Fibroblast of the aortic adventitia (primary cell): ENCODE measurements at places on chromosomes 12 and 14.

GRCh38 chr12:56029666-56030293, 8.9 kb downstream of the IKZF4 start:
- DNase-seq, result peak; percentile 83

- DNase-seq, result no peak
Observed at GRCh38 chr12:125114365-125115141, 49.3 kb downstream of the AACS start.

- peak; percentile 55 for DNase-seq
Observed at GRCh38 chr14:35414365-35414764, 9.8 kb upstream of the NFKBIA start.

- DNase-seq, result no peak
Observed at GRCh38 chr12:67921286-67921685, 68.0 kb upstream of the IFNG-AS1 start.

DNA sequence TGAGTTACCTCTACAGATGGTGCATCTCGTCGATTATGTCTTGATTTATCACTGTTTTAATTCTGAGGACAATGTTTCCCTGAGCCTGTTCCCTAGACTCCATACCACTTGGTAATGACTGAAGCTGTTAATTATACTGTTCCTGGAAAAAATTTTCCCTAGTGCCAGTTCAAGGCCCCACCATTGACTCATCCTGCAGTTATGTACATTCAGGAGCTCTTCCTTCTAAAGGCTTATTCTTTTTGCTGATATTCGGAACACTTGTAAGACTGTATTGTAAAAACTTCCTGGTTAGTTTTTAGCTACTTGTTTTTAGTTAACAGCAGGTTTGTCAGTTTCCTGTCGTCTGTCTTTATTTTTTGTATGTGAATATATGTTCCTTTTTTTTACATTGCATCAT, 30.4 kb upstream of the PPP2R5E start:
- DNase-seq, result no peak

DNA sequence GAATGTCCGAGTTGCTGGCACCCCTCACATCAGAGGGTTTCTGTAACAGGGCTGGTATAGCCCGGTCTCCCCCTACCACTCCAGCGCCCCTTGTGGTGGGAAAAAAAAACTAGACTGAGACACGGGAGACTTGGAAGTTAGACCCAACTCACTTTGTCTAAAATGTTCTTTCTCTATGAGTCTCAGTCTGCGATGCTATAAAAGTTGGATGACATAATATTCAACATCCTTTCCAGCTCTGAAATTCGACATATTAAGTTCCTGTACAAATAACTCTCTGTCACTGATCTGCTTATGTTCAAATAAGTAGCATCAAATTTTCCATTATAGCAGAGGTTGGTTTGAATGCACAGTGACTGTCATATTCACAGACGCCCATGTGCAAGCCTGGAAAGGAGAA, 25.7 kb upstream of the TC2N start:
- no peak for DNase-seq

DNA sequence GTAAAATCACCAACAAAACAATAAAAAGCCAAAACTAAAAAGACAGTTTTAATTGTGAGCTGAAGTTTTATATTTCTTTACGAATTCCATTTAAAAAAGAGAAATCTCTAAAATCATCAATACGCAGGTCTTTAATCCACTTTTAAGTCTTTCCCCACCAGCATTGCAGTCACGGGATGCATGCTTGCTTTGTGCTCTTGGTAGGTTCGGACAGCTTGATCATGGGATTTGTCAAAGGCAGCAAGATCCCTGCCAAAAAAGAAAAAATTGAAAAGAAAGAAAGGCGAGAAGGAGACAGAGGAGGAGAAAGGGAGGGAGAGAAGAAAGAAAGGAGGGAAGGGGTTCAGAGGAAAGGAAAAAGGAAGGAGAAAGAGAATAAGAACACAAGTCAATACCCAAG, 4.7 kb upstream of the HAL start:
- DNase-seq, result no peak

DNA sequence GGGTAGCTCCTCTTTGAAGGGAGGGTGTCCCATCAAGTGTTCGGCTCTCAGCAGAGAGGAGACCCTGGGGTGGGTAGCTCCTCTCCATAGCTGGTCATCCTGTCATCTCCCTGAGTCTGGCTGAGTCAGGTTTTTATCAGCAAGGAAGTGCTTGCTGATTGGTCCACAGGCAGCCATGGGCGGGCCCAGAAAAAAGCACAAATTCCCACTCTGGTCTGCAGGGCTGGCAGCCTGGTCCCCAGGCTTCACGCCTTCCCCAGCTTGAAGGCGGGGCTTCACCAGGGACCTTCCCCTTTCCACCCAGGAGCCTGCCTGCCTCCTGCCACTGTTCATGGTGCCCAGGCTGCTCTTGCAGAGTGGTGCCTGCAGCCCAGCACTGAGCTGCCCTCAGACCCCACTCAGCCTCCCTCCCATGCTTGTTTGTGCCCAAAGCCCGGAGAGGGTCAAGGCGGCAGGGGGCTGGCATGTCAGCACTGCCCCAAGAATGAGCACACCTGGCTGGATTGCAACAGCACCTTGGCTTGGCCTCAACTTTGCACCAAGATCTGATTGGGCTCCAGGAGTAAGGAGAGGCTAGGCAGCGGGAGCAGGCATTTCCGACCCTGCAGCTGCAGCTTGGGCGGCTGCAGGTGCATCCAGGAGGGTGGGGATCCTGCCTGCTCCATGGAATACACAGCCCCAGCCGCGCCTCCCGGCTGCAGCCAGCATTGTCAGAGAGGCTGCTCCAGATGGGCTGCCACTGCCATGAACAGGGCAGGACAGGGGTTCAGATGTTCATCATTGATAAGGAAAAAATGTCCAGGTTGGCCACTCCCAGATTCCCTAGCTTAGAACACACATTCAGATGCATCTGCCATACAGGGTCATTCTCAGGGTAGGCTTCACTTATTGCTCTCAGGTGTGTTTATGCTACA, 22.0 kb upstream of the WDR89 start:
- DNase-seq, result no peak

- DNase-seq, result peak; percentile 49
Observed at GRCh38 chr12:69500631-69501030, 30.4 kb downstream of the FRS2 start.

- peak; percentile 75 for DNase-seq
Observed at GRCh38 chr14:34733245-34733644, 18.9 kb upstream of the CFL2 start.

GRCh38 chr14:29016050-29016900, 249.7 kb downstream of the FOXG1 start:
- DNase-seq, result peak; percentile 65

DNA sequence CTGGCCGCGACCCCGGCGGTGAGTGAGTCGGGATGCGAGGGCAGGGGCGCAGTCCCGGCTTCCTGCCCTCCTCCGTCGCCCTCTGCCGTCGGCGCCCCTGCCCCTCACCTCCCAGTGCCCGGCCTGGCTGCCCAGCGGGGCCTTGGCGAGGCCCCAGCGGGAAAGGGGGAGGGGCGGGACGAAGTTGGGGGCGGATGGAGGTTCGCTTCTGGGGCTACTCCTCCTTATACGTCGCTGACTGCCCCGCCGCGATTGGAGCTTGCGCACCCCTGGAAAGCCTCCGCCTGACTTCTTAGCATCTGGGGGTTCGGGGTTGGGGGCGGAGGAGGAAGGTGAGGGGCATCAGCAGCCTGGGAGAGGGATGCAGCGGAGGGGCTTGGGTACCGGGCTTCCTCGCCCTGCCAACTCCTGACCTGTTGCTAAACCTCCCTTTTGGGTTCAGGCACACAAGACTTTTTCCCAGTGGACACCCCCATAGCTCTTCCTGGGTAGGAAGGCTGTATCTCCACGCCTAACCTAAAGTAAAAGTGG, 406 bp downstream of the TMEM263 start:
- peak; percentile 68 for DNase-seq

DNA sequence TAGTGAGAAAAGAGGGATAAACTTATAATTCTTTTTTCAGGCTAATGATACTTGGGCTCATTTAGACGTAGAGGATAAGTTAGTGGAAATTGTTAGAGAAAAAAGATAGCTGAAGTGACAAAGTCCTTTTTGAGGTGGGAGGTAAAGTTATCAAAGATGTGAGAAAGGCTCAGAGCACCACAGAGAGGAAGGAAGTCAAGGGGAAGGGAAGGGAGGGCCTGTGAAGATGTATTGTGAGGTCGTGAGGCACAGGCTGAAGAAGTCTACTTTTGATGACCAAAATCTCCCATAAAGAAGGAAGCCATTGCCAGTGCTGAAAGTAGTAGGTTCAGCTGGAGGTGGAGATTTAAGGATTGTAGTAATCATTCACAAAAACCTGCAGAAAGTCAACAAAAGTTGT, 19.4 kb upstream of the PTGDR start:
- DNase-seq, result no peak

DNA sequence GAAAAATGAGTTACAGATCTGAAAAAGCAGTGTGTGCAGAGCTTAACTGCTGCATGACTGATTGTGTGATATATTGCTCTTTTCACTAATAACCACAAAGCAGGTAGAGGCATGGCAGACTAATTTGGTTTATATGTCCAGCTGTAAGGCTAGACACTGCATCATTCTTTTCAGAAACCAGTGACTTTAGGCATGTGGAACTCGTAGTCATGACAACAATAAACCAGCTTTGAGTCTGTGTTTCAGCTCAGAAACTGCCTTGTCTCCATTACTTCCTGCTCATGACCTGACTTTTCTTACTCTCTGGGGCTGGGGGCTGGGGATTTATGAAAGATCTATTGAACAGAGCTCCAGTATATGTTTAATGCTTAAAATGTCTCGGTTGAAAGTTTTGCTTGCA, 146.8 kb upstream of the LRIG3 start:
- DNase-seq, result peak; percentile 49

GRCh38 chr14:35369701-35370191, 34.8 kb downstream of the NFKBIA start:
- DNase-seq, result no peak

- DNase-seq, result no peak
Observed at GRCh38 chr14:25178255-25178654, 128.3 kb upstream of the STXBP6 start.

GRCh38 chr12:24036438-24037216, 87.2 kb upstream of the SOX5 start:
- DNase-seq, result no peak

GRCh38 chr14:41549282-41549681, 57.4 kb upstream of the LRFN5 start:
- DNase-seq, result peak; percentile 1

- DNase-seq, result peak; percentile 91
Observed at GRCh38 chr14:67837011-67837624, 17.5 kb downstream of the RAD51B start.

DNA sequence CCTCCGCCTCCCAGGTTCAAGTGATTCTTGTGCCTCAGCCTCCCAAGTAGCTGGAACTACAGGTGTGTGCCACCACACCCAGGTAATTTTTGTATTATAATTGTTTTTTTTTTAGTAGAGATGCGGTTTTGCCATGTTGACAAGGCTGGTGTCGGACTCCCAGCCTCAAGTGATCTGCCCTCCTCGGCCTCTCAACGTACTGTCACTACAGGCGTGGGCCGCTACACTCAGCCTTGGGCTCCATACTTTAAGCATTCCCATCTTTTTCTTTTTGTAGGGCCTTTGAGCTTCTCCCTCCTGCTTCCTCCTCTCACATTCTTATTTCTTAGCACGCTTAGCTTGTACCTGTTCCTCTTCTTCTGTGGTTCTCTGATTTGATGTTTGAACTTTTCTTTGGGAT, 62.8 kb downstream of the SERPINA3 start:
- DNase-seq, result no peak

GRCh38 chr14:78567343-78567742, 397.2 kb downstream of the NRXN3 start:
- peak; percentile 13 for DNase-seq

GRCh38 chr12:117040496-117040895, 58.7 kb downstream of the TESC start:
- no peak for DNase-seq

DNA sequence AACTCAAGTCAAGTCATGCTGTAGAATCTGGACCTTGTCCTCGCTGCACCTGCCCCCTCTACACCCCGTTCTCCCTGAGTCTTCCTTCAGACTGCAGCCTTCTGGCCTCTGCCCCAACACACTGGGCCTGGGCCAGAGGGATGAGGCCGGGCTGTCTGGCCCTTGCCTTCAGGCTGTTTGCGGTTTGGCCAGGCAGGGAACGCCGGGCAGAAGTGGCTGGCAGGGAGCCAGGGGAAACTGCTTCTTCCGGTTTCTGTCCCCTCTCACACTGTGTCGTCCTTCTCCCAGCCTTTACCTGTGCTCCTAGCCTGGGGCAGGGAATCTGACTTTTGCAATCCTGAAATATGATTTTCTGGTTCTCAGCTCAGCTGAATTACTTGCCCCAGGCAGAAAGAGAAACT, 13.5 kb downstream of the DGLUCY start:
- no peak for DNase-seq

- no peak for DNase-seq
Observed at GRCh38 chr12:52323416-52324152, 2.4 kb upstream of the KRT83 start.

- DNase-seq, result peak; percentile 6
Observed at GRCh38 chr12:55072083-55072482, 52.3 kb downstream of the NEUROD4 start.

DNA sequence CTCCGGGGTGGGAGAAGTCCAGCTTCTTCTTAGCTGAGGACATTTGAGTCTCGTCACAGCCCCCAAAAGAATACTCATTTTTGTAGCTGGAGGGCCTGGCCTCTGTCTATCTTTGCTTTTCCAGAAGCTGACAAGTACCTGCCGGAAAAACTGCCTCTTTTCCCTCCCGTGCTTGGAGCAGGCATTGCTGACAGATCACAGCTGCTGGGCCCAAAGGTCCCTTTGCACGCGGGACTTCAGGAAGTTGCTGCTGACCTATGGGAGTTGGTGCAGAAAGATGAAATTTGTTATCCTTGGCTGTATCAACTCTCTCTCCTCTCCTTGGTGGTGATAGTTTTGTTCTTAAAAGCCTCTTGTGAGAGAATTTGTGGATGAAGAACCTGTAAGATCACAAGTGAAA, 92.8 kb downstream of the PAPOLA start:
- DNase-seq, result no peak

GRCh38 chr12:51533799-51534198, 57.2 kb upstream of the SCN8A start:
- peak; percentile 19 for DNase-seq

DNA sequence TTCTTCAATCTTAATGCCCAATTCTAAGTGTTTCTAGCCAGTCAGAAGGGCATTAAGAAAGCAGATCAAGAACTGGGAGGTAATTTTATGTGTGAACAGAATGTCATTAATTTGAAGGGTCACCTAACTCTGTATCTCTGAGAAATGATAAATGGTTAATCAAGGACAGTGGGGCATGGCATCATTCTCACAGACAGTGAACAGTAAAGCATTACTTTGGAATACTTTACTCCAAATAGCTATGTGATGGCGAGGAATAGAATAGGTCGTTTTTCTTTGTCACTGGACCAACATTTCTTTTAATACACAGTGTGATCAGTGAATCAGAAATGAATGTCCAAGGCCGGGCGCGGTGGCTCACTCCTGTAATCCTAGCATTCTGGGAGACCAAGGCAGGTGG, 166.1 kb upstream of the KRR1 start:
- DNase-seq, result no peak

- no peak for DNase-seq
Observed at GRCh38 chr14:103607822-103608221, 21.2 kb upstream of the KLC1 start.

DNA sequence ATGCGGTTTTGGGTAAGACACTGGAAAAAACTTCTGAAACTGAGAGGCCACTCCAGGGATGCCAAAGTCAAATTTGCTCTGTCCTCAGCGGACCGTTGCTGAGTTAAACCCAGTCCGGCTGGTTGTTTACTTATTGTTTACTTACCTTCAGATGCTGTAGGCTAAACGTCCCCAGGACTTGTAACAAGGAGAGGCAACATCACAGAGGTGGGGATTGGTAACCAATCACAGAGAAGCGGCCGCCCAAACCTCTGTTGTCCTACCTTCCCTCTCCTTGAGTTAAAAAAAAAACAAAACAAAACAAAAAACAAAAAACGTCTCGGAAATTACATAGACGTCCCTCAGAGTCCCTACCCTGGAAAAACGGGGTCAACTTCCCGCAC, 380 bp downstream of the ANO2 start:
- peak; percentile 3 for DNase-seq
